Subcutaneous preadipocyte (primary cell): ENCODE measurements at places on chromosomes 6 and 20. TPM values are rescaled to one million over a fixed set of nuclear protein-coding genes. Genes with fewer than 3 reads are reported as not detected.

The KCNB1 gene
- under 0.01 TPM in 1 of 2 replicates, not detected in the other for total RNA-seq

The GRM1 gene
- under 0.01 TPM in 2 replicates for total RNA-seq

The C6orf58 gene
- total RNA-seq, result 0.20 TPM in 1 of 2 replicates, not detected in the other

The MUC22 gene
- total RNA-seq, result not detected in 2 replicates

The PDYN gene
- not detected in 2 replicates for total RNA-seq
